ACHN (cell line): ENCODE measurements at places on chromosomes 2 and 18.
A peak's percentile ranks its signal among the peaks of the same experiment; 100 is the strongest.

DNA sequence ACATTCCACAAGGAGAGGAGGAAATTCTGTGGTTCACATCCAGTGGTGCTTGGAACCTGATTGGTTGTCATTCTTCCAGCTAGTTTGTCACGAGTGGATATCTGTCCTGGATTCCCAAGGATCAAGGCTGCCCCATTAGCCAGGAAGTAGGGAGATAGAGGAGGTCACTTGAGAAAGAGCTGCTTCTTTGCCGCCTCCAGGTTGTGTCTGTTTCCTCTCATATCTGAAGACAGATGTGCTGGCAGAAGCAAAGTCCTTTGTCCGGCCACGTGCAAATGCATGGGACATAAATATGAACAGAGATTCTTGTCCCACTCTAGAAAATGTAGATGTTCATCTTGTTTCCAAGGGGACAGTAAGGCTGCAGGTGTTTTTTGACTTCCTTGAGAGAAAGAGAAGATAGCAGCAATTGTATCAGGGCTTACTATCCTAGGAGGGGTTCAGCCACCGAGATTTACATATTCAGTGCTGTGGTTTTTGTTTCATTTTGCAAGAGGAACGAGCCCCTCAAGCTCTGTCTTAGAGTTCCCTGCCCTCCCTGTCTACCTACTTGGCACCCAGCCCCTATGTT is 174.4 kb downstream of the RPIA start:
- no peak for DNase-seq

DNA sequence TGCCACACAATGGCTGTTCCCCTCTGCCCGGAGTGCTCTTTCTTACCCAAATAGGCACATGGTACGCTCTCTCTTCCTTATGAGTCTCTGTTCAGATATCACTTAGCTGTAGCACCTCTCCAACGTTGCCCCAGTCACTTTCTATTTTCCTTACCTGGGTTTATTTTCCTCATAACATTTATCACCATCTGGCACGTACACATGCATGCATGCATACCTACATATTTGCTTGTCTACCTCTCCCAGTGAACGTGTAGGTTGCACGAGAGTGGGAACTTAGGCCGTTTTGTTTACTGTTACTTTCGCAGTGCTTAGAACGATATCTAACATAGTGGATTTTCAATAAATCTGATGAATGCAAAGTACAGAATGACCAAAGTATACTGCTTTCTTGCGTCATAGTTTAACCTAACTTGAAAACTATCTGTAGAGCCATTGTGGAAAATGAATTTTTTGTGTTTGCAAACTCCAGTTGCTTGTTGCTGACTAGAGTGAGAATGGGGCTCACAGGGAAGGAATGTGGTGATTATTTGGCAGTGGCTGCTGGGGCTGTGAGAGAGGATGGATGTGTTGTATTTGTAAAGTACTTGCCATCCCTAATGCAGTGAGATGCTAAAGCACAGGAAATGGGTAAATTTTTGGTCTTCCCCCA is 47.1 kb downstream of the ACSL3 start:
- DNase-seq = no peak

DNA sequence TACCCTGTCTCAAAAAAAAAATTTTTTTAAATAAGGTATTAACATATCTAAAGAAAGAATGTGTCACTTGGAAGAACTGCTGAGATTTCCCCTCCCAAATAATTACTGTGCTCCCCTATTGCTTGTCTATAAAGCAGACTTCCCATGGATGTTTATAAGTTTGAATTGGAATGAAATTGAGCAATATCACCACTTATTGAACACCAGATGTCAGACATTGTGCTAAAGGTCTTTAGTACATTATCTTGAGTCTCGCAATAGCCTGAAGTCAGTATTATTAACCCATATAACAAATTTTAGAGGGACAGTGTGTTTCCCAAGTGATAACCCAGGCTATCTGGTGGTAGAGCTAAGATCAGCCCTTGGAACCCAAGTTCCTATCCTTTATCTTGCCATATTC is 102.9 kb upstream of the MSH2 start:
- no peak for DNase-seq

DNA sequence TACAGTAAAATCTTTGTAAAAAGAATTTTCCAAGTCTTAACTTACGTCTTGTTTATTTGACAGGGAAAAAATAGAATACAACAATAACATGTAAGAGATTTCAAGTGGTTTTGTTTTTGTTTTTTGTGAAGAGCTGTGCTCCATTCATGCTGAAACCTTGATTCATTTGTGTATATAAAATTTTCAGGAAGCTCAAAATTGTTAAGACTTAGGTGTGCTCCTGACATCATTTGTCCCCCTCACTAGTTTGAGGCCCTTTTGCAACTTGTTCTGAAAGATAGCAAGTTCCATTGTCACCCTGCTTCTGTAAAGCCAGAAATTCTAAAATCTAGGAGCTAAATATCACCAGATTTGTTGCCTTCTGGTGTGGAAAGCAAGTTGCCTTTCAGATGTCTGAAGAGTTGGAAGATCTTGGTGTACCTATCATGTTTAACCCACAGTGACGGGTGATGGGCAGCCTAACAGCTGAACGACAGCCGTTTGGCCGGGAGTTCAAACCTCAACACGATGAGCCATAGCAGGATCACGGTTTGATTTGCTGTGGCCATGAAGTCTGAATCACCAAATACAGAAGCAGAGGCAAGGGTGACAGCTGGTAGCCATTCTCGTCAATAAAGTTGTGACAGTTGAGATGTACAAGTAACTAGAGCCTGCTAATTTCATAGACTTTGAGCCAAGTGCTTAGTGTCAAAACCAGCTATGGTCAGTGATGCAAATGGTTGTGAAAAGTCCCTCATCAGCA is 205.5 kb upstream of the SP5 start:
- DNase-seq = no peak

GRCh38 chr2:188813857-188814256 is 160.3 kb upstream of the COL3A1 start:
- no peak for DNase-seq

DNA sequence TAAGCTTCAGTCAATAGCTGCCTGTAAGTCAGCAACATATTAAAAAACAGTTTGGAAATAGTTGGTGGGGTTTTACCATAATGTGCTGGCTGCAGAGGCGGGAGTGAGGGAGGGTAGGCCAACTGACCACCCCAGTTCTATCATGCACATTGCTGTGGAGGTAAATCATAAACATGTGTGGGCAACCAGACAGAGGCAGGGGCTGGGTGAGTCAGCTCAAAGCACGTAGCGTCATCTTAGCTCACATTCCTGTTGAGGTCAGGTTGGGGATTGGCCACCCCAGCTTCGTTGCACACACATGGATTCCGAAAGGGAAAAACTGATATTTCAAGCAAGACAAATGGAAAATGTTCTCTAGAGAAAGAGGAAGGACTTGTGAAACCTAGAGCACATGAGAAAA is 19.5 kb downstream of the GPR45 start:
- DNase-seq = peak; percentile 97

DNA sequence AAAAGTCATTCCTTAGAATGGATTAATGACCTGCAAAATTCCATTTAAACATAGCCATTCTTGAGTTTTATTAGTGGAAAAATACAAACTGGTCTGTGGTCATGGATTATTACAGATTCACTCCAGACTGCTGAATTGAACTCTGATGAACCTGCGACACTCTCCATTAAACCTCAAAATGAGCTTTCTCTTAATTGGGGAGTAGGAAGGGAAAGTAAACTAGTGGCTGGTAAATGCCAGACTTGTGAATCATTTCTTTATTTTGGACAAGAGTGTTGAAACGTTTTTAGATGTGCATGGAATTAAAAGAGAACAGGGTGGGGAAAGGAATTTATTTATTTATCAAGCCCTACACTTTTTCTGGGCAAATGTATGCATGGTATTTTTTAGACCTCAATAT is 321.2 kb upstream of the FANCL start:
- no peak for DNase-seq

DNA sequence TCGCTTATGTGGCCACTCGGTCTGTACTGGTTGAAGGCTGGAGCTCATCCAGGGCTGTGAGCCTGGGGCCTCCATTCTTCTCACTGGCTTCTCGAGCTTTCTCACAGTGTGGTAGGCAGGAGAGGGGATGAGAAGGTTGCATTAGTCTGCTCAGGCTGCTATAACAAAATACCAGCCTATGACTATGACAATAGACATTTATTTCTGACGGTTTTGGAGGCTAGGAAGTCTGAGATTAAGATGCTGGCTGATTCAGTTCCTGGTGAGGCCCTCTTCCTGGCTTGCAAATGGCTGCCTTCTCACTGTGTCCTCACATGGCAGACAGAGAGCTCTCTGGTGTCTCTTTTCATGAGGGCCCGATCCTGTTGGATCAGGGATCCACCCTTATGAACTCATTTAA is 6.2 kb upstream of the STK25 start:
- no peak for DNase-seq

DNA sequence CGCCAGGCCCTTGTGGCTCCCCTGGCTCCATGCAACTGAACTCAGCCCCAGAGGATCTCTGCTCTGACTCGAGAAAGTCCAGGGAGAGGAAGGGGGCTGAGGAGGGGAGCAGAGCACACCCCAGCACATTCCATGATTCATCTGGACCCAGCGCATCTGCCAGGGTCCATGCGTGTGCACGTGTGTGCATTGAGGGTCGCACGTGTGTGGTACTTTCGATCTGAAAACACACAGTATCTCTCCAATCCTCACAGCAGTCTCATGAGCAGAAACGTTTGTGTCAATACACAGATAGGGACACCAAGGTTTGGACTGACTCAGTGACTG is 146.4 kb upstream of the ID2 start:
- DNase-seq = no peak

GRCh38 chr2:109264595-109265328 is 135.8 kb downstream of the SH3RF3 start:
- no peak for DNase-seq

GRCh38 chr2:98426771-98427170 is 17.9 kb upstream of the INPP4A start:
- no peak for DNase-seq

- peak; percentile 19 for DNase-seq
Observed at GRCh38 chr2:62197011-62197924, 1.4 kb downstream of the B3GNT2 start.

DNA sequence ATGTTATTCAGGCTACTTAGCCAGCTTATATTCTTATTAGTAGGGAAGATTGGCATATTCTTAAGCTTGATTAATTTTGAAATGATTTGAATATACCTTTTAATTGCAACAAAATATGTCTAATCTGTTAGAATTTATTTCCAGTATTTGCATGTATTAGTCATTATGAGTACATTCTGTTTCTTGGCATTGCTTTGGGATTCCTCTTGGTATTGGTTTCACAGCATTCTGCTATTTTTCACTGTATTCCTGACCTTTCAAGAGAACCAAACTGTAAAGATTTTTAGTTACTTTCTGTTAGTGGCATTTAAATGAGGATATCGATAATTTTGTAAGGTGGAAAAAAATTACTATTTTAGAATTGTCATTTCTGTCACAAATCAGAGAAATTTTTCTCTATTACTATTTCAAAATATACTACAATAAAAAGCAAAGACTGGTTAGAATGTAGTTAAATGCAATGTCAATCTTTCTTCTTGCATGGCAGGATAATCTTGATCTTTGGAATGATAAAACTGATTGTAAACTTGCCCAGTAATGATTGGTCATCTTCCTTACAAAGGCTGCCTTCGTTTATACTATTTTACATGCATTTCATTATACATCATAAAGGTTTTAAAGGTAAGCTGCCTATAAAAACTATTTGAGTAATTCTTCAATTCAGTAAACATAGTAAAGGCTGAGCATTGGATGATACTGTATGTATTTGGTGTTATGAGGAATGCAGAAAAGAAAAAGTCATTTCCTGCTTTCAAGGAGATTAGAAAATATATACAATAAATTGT is 86.1 kb downstream of the SLC4A10 start:
- DNase-seq = peak; percentile 12

DNA sequence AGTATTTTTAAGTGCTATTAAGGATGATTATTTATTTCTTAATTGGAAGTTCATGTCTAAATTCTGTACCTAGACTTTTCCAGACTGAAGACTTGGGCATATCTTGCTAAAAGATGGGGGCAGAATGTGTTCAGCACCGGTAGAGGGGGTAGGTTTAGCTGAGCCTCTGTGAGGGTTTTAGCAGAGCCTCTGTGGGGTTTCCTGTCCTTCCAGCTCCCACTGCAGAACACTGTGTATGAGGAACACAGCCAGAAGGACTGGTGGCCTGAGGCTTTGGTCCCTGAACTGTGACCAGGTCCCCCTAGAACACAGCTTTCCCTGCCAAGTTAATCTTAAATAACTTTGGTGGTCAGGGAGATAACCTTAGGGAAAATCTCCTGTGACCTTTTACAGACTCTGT is 123.4 kb upstream of the EPC2 start:
- DNase-seq = no peak
